ENCODE measurements at places on chromosomes 2 and 18.

DNA sequence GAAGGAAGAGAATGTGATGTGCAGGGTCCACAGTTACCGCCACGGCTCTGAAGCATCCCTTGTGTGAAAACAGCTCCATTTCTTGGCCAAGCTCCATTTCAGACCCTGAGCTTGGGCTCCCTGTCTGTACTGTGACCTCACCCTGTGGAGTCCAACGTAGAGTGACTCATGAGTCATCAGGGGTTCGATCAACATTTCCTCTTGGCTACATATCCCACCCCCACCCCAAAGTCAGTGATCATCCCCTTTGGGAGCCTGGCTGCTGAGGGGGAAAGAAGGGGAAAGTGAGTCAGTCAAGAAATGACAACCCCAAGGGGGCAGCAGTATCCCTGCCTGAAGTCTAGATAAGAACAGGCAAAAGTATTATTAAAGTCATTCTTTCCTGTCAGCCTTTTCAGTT lies 62.2 kb downstream of the PAPOLG start:
- DNase-seq, result no peak
- no peak overlapping the region for H3K4me3 ChIP-seq
- H3K27ac ChIP-seq, result no peak overlapping the region
- no peaks in the 10 kb centered on the region for H3K4me1 ChIP-seq
- no peaks in the 10 kb centered on the region for H3K36me3 ChIP-seq

DNA sequence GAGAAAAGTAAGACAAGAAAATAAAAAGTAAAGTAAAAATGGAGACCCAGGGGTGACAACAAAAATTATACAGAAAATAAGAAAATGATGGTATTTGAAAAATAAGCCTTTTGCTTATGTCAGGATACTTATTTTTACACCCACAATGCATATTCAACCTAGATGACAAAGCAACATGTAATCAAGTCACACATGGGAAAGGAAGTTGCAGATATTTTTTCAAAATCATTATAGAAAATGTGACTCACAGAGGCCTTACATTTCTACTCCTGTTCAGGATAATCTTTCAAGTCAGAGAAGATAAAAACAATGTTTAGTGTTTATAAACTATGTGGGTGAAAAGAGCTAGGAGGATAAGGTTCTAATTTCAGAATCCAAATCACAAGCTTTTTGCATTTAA lies 275.3 kb upstream of the UBE2E3 start:
- peaks cover 19% of the 10 kb centered on the region for H3K4me1 ChIP-seq
- peak; percentile 17 for DNase-seq
- H3K36me3 ChIP-seq, result no peaks in the 10 kb centered on the region
- no peaks in the 10 kb centered on the region for H3K27me3 ChIP-seq
- H3K4me3 ChIP-seq, result no peak overlapping the region

DNA sequence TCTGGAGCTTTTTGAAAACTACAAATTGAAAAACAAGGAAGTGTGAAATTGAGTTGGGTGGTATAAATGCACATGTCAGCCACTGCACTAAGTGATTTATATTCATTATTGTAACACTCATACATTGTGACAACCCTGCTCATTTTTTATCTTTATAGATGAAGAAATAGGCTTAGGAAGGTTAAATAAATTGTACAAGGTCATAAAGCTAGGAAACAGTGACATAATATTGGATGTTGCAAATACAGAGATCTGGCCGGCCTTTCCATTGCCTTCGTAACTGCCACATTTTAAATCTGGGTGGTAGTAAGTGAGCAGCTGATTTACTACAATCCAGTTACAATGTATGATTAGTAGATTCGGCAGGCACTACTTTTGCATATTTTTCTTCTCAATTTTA lies 76.6 kb upstream of the LPIN2 start:
- peaks cover 17% of the 10 kb centered on the region for H3K4me1 ChIP-seq
- no peaks in the 10 kb centered on the region for H3K27me3 ChIP-seq
- no peaks in the 10 kb centered on the region for H3K36me3 ChIP-seq
- DNase-seq, result no peak

- peak overlapping the region; percentile 42 for H3K4me3 ChIP-seq
- H3K27ac ChIP-seq, result no peak overlapping the region
- H3K4me1 ChIP-seq, result no peaks in the 10 kb centered on the region
- DNase-seq, result peak; percentile 96
Observed at GRCh38 chr2:27264753-27265535, 2.1 kb upstream of the SLC30A3 start.

Data from osteoblast (primary cell).